Esophagus squamous epithelium (tissue), 5 donors: ENCODE measurements at places on chromosomes 6 and 20.

DNA sequence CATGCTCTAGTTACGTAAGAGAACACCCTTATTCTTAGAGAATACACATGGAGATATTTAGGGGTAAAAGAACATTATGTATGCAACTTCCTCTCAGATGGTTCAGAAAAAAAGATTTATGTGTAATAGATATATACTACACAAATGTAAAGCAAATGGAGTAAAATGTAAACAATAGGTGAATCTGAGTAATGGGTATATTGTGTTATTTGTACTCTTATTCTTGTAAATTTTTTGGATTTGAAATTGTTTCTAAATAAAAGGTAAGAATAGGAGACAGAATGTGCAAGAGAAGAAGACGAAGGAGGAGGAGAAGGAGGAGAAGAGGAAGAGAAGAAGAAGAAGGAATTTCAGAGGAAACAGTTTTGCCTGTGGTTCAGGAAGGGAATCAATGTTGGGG lies 22.5 kb upstream of the LCA5 start:
- no peak overlapping the region for H3K4me3 ChIP-seq
- no peak overlapping the region for H3K27ac ChIP-seq
- no peaks in the 10 kb centered on the region for H3K27me3 ChIP-seq
- no peaks in the 10 kb centered on the region for H3K4me1 ChIP-seq
- DNase-seq: no peak
- H3K36me3 ChIP-seq: no peaks in the 10 kb centered on the region

DNA sequence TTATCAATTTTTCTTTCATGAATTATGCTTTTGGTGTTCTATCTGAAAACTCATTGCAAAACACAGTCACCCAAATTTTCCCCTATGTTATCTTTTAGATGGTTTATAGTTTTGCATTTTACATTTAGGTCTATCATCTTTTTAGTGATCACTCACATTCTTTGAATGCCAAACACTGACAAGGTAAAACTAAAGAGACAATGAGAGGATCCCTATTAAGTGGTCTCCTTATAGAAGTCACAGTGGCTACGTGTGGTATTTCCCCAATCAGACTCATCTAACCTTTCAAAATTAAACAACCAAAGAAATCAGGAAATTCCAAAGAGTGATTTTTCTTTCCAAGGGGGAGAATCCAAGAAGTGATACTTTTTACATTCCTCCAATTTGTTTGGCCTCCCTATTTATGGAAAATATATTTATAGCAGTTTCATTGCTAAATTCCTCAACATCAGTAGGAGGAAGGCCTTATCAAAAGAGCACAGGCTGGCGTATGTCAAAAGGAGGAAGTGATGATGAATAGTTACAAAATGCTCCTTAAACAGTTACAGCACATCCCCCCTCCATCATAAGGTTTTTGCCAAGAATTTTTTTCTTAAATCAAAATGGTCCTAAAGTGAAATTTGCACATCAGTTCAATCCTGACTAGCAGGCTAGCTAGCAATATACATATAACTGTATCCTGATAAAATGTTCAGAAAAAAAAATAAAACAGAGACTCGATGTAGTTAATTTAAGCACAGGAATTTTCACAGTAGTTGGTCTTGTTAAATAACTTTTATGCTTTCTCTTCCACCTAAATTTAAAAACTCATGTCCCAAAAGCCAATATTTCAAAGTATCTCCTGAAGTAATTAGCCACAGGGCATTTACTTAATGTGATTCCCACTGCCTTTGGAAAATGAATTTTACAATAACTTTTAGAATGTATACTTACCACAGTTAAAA lies 76.2 kb upstream of the IPCEF1 start:
- no peaks in the 10 kb centered on the region for H3K36me3 ChIP-seq
- no peak overlapping the region for H3K4me3 ChIP-seq
- H3K27me3 ChIP-seq: no peaks in the 10 kb centered on the region

DNA sequence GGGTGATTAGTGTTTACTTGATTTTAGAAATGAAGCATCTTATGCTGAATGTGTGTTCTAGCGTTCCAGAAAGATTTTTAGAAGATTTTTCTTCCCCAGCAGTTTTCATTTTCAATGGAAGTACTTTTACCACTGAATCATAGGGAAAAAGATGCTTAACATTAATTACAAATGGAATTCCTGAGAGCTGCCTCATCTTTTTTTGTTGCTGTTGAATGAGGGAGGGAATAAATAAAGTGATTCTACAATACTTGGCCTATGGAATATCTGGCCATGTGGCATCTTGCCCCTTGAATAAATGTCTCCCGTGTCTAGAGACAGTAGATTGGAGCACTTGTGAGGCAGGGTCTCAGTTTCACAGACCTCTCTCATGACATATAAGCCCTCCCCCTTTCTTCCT lies 44.1 kb upstream of the SLC22A1 start:
- peaks cover 33% of the 10 kb centered on the region for H3K36me3 ChIP-seq
- H3K27ac ChIP-seq: no peak overlapping the region
- no peaks in the 10 kb centered on the region for H3K27me3 ChIP-seq
- no peak for DNase-seq
- no peaks in the 10 kb centered on the region for H3K4me1 ChIP-seq
- no peak overlapping the region for H3K4me3 ChIP-seq

DNA sequence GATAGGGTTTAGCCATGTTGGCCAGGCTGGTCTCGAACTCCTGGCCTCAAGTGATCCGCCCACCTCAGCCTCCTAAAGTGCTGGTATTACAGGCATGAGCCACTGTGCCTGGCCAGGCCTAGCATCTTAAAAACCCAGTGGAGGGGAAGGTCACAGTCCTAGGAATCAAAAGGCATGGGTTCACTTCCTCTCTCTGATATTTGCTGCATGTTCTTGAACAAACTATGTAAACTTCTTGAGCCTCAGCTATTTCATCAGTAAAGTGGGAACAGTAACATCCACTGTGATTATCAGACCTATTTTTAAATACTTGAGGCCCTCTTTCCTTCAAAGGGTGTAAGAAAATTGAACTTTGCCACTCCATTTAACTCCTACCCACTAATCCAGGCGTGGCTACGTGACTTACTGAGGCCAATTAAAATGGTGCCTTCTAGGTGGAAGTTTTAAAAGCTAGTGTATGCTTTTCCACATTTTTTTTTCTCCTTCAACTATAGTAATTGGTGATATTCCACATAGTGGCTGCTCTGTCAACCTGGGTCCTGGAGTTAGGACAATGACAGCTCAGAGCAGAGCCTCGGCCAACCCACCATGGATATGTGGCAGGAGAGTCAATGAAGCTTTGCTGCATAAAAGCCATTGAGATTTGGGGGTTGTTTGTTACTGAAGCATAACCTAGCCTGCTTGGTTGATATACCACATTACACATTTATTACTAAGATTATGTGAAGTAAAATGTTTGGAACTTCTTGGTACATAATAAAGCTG lies 32.2 kb upstream of the IER3 start:
- peaks cover 35% of the 10 kb centered on the region for H3K4me1 ChIP-seq
- DNase-seq: no peak
- H3K36me3 ChIP-seq: no peaks in the 10 kb centered on the region
- no peak overlapping the region for H3K27ac ChIP-seq
- H3K4me3 ChIP-seq: no peak overlapping the region

DNA sequence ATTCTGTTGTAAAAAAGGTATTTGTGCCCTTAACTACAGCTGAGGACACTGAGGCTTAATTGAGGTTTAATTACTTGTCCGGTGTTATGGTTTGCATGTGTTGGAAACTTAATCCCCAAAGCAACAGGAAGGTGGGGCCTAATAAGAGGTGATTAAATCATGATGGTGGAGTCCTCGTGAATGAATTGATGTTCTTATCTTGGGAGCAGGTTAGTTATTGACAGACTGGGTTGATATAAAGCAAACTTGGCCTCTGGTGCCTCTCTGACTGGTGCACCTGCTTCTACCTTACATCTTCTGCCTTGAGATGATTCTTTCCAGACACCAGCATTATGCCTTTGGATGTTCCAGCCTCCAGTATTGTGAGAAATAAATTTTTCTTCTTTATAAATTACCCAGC lies 306.5 kb upstream of the HS3ST5 start:
- no peaks in the 10 kb centered on the region for H3K4me1 ChIP-seq
- DNase-seq: no peak
- no peaks in the 10 kb centered on the region for H3K27me3 ChIP-seq
- H3K4me3 ChIP-seq: no peak overlapping the region
- no peak overlapping the region for H3K27ac ChIP-seq

GRCh38 chr20:37656945-37657344 lies 36.9 kb upstream of the CTNNBL1 start:
- no peaks in the 10 kb centered on the region for H3K4me1 ChIP-seq
- no peak overlapping the region for H3K27ac ChIP-seq
- DNase-seq: no peak
- H3K4me3 ChIP-seq: no peak overlapping the region
- peaks cover 12% of the 10 kb centered on the region for H3K27me3 ChIP-seq

DNA sequence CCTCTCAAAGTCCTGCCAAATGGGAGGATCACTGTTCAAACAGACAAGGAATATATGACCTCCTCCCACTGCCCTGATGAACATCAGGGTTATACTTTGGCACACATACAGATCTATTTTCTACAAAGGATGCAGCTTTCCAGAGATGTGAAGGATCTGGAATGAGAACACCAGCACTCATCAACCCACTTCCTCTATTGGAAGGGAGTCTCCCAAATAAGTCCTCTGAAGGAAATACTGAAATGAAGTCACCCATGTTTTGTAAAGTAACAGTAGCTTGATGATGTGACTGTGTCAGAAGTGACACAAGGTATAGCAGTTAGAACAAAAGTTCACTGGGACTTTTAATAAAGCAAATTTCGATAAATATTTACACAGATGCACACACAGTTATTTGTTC lies 104.9 kb downstream of the OGFRL1 start:
- H3K4me3 ChIP-seq: no peak overlapping the region
- DNase-seq: no peak
- H3K27me3 ChIP-seq: no peaks in the 10 kb centered on the region
- H3K36me3 ChIP-seq: no peaks in the 10 kb centered on the region
- no peaks in the 10 kb centered on the region for H3K4me1 ChIP-seq

- H3K36me3 ChIP-seq: no peaks in the 10 kb centered on the region
- H3K27ac ChIP-seq: peak overlapping the region; percentile 92
- DNase-seq: no peak
- H3K4me1 ChIP-seq: peaks cover 57% of the 10 kb centered on the region
Measured at GRCh38 chr6:30749554-30750378, 5.4 kb upstream of the IER3 start.

DNA sequence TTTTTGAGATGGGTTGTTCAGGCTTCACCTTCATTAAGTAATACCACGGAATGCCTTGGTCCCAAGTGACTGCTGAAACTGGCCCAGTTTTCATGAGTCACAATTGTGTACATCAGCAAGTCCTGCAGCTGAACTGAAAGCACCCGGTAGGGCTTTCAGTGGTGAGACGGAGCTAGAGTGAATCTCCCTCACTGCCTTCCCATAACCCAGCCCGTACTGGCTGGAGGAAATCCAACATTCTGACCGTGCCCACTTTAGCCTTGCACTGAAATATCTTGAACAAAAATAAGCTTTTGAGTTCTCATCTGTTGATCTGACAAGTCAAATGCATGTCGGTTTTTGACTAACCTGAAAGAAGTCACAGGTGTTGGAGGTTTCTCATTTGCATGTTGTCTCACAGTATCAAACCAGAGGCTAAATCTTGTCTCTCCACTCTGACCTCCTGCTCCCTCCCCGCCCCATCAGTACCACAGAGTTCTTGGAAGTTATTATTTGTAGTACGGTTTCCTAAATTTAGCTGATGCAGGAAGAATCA lies 35.9 kb downstream of the DUSP22 start:
- H3K36me3 ChIP-seq: peaks cover 15% of the 10 kb centered on the region
- no peak overlapping the region for H3K4me3 ChIP-seq
- H3K4me1 ChIP-seq: peaks cover 5% of the 10 kb centered on the region
- no peaks in the 10 kb centered on the region for H3K27me3 ChIP-seq

- no peak for DNase-seq
- no peak overlapping the region for H3K4me3 ChIP-seq
- H3K36me3 ChIP-seq: no peaks in the 10 kb centered on the region
- no peaks in the 10 kb centered on the region for H3K27me3 ChIP-seq
Measured at GRCh38 chr20:14522595-14522994, 185.2 kb upstream of the FLRT3 start.

GRCh38 chr6:110233770-110234374 lies 53.6 kb downstream of the CDC40 start:
- no peaks in the 10 kb centered on the region for H3K36me3 ChIP-seq
- no peaks in the 10 kb centered on the region for H3K4me1 ChIP-seq
- no peak overlapping the region for H3K27ac ChIP-seq
- no peak for DNase-seq
- no peak overlapping the region for H3K4me3 ChIP-seq

DNA sequence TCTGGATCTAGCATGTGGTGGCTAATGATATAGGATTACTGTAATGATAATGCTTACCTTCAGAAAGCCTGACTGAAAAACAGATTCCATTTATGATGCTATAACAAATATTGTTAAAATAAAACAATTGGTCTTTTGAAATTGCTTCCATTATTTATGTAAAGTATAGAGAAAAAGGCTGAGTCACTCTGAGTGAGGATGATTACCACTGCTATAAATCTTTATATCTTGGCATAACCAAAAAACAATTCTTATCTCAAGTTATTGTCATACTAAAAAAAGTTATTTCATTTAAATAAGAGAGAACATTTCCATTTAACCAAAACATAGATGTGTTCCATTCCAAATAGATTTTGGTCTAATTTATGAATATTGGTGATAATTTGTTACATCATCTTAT lies 53.0 kb upstream of the DST start:
- H3K27ac ChIP-seq: no peak overlapping the region
- no peak overlapping the region for H3K4me3 ChIP-seq
- no peaks in the 10 kb centered on the region for H3K27me3 ChIP-seq
- peaks cover 11% of the 10 kb centered on the region for H3K4me1 ChIP-seq
- no peak for DNase-seq
- no peaks in the 10 kb centered on the region for H3K36me3 ChIP-seq

- no peak overlapping the region for H3K4me3 ChIP-seq
- no peaks in the 10 kb centered on the region for H3K27me3 ChIP-seq
- H3K27ac ChIP-seq: peak overlapping the region; percentile 55
- no peak for DNase-seq
Measured at GRCh38 chr20:38270869-38271605, 10.5 kb upstream of the KIAA1755 start.

GRCh38 chr6:115717062-115717461 lies 343.6 kb downstream of the FRK start:
- no peak overlapping the region for H3K4me3 ChIP-seq
- H3K27me3 ChIP-seq: no peaks in the 10 kb centered on the region
- H3K36me3 ChIP-seq: no peaks in the 10 kb centered on the region
- no peak overlapping the region for H3K27ac ChIP-seq
- no peak for DNase-seq

DNA sequence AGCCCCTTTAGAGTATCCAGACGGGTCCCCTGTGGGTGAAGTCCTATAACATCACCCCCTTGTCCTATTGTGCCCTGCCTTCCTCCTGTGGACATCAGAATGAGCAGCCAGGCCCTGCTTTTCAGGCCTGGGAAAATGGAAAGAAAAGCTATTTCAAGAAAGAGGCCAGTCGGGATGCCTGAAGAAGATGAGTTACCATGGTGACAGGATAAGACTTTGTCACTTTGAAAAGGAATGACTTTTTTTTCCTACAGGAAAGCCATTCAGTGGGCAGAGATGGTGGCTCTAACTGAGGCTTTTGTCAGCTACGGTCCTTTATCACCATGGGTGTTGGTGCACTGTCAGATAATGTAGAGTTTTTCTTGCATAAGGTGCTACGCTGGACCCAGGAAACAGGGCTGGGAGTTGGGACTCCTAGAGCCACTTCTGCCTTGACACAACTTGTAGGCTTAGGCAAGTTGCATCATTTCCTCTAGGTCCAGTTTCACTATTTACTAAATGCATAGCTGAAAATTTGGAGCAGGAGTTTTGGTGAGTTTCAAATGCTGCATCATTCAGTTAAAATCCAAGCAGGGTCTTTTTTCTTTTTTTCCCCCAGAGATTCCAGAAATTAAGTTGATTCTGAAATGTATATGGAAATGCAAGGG lies 293.6 kb upstream of the PRND start:
- H3K36me3 ChIP-seq: no peaks in the 10 kb centered on the region
- H3K4me3 ChIP-seq: no peak overlapping the region
- H3K27ac ChIP-seq: no peak overlapping the region
- H3K27me3 ChIP-seq: no peaks in the 10 kb centered on the region
- DNase-seq: no peak
- H3K4me1 ChIP-seq: no peaks in the 10 kb centered on the region
